ENCODE measurements at places on chromosomes 4 and X. TPM values are rescaled to one million over a fixed set of nuclear protein-coding genes. Genes with fewer than 3 reads are reported as not detected.

Gene LANCL3
- polyA plus RNA-seq: 0.06 TPM

Gene BGN
- polyA plus RNA-seq: not detected

Gene PPARGC1A
- polyA plus RNA-seq: not detected

Gene NRK
- not detected for polyA plus RNA-seq

Gene NAP1L2
- 0.25 TPM for polyA plus RNA-seq

Gene CBR4
- polyA plus RNA-seq: 8.2 TPM

Gene DTHD1
- 0.06 TPM for polyA plus RNA-seq

Gene DUSP9
- polyA plus RNA-seq: not detected

Gene SORBS2
- 0.56 TPM for polyA plus RNA-seq

Gene RIBC1
- polyA plus RNA-seq: 0.91 TPM

Gene EDNRA
- polyA plus RNA-seq: not detected

Gene STK32B
- 0.42 TPM for polyA plus RNA-seq
